Nephron progenitor cell (in vitro differentiated cells): ENCODE measurements at places on chromosomes 7 and 10.
A peak's percentile ranks its signal among the peaks of the same experiment; 100 is the strongest.

- no peak for DNase-seq
Measured at GRCh38 chr7:55063061-55063460, 44.2 kb downstream of the EGFR start.

- no peak for DNase-seq
Measured at GRCh38 chr10:77029777-77030717, 607.6 kb downstream of the KCNMA1 start.

DNA sequence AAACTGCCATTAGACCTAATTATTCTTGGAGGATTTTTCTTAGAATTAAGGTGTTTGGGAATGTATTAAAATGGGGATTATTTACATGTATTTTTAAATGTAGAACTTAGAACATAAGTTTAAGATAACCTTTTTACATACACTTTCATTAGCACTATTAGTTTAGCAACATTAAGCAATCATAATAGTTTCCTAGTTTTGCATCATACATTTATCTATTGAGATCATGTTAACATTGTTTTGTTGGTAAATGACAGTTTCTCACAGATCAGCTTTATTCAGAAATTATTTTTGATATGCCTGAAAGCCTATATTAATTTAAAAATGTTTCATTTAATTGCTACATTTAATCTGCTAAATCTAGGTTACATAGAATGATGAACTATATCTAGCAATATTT lies 189.7 kb upstream of the PPP1R3A start:
- DNase-seq, result no peak

DNA sequence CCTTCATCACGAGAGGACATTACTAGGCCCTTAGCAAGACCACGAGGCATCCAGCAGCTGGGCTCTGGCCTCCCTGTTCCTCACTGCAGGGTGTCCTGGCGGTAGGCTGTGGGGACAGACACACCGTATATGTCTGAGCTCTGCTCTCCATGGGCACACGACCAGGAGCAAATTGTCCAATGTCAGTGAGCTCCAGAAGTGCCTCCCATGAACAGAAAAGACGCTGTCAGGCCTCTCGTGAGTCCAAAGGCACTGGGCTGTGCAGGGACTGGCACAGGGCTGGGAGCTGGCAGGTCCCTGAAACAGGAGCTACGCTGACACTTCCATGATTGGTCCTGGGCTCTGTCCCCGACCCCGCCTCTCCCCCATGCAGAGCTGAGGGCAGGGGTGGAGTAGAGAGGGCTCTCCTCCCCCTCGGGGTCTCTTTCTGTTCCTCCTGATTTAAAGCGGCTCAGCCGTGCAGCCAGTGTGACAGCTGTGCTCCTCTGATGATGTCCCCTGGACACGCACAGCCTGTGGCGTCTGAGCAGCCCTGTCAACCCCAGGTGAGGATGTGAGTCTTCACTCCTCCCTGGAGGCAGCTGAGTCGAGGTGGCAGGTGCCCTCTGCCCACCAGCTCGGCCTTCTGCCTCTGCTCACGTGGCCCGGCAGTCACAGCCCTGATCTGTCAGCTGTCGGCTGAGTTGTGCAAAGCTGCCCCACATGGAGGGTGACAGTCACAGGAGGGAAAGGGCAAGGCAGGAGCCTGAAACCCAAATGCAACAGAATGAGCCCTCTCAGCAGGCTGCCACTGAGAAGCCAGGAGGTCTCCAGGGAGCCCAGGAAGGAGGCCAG lies 13.0 kb downstream of the ANTXRL start:
- DNase-seq, result peak; percentile 34

GRCh38 chr7:111929264-111929663 lies 276.9 kb downstream of the DOCK4 start:
- DNase-seq, result no peak

- no peak for DNase-seq
Measured at GRCh38 chr7:21996641-21997040, 50.9 kb upstream of the CDCA7L start.

DNA sequence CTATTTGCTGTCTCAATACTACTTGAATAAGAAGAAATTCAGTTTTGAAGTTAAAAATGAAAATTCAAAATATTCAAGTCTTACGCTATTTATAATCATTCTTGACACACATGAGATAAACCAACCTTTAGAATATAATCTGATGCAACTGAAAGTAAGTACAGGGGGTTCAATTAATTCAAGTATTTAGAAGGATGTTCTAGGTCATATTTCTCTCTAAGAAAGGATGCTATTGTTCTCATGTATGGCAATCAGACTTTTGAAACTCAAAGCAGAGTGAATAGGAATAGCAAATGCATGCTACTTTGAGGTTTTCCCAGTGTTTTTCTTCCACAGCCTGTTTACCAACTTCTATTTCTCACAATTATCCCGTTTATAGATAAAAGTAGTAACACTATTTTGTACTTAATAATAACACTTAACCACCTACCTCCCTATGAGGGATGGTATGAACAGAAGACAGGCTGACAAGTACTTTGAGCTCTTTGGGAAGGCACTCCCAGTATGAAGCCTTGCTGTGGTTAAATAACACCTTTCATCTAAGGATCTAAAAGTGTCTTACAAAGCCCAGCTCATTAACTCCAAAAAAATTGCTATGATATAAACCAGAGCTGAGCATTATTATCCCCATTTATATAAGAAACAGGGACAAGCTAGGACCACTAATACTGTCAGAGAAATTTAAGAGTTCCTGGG lies 18.0 kb upstream of the SPOCK2 start:
- DNase-seq, result no peak

DNA sequence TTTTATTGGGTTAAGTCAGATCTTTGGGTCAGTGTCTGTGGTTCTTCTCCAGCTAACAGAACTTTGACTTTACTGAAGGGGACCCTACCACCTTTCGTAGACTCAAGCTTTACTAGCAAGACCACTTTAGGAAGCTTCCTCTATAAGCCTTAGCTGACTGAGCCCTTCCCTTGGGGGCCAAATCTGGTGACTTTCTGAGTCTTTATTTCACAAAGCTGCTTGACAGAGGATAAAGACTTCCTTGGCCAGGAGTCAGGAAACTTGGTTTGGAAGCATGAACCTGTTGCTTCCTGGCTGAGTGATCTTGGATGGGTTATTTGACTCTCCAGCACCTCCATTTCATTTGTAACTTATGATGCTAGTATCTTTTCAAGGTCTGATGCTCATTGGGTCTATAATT lies 466.7 kb downstream of the TYW1 start:
- no peak for DNase-seq

DNA sequence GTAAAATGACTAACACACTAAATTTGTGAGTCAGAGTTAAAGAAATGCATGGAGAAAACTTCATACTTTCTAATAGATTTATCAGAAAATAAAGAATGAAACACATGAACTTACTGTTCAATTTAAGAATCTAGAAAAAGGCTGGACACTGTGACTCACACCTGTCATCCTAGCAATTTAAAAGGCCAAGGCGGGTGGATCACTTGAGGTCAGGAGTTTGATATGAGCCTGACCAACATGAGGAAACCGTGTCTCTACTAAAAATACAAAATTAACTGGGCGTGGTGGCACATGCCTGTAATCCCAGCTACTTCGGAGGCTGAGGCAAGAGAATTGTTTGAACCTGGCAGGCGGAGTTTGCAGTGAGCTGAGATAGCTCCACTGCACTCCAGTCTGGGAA lies 1106.2 kb upstream of the LRRN3 start:
- DNase-seq, result no peak

DNA sequence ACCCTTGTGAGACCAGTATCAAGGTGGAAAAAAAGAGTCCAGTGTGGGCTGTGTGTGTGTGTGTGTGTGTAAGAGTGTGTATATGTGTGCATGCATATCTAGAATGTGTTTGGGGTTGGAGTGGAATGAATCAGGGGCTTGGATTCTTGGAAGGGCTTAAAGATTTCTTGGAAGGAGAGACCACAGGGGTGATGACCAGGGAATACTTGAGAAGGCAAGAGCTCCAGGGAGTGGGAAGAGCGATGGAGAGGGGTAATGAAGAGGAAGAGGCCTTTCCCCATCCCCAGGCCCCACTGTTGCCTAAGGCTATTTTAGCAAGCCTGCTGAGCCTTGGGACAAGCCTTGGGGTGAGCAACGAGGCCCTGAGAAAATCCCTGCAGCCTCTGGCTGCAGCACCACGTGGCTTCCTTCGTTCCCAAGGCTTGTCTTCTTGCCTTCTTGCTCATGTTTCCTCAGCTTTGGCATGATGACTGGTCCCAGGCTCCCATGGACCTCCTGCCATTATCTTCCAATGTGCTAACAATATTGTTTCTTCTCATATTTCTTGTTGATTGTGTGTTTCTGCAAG lies 663.4 kb downstream of the INHBA start:
- no peak for DNase-seq

DNA sequence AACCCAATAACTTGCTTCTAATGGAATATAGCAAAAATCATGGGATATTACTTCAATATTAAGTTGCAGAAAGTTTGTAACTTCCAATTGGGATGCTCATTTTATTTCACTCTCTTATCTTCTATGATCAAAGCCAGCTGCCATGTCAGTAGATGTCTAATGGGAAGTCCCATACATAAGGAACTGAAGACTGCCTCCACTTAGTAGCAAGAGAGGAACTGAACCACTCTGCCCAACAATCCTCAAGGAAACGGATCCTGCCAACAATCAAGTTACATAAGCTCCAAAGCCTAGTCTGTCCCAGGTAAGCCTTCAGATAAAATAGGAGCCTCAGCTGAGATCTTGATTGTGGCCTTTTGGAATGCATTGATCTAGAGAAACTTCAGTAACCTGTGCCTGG lies 431.5 kb upstream of the PCDH15 start:
- DNase-seq, result no peak

GRCh38 chr10:37125191-37125732 lies at the start of gene ANKRD30A:
Gene ANKRD30A (plus strand): TSS chr10:37125598. CDS start chr10:37125788, 190 bp downstream.
- no peak for DNase-seq

- DNase-seq, result no peak
Measured at GRCh38 chr10:49179699-49180443, 8.3 kb downstream of the TMEM273 start.

DNA sequence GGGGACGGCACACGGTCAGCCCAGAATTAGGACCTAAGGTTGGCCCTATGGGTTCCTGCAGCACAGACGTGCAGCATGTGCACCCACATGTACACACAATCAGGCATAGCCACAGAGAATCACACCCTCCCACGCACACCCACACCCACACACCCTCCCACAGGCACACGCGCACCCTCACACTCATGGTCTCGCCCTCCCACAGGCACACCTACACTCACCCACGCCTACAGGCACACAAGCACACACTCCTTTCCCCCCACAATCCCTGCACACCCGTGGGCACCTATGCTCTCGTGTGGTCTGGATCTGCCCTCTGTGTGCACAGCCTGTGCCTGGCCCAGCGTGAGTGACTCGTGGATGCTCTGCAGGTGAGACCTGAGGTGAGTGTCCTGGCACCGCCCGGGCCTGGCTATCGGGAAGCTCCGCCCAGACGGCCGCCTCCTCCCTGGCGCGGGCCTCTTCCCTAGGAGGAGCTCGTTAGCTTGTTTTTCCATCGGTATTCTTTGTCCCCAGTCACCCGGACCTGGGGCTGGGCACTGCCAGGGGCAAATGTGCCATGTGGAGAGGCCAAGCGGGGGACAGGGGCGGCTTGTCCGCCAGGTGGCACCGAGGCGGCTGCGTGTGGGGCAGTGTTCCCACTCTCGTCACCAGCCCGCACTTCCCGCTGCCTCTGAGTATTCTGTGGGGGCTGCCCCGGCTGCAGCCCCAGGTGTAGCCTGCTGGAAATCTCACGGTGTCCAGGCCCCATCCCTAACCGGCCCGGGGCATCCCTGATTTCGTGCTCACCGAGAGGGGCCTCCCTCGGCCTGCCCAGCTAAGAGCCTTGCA lies 110.2 kb upstream of the FAM20C start:
- no peak for DNase-seq

DNA sequence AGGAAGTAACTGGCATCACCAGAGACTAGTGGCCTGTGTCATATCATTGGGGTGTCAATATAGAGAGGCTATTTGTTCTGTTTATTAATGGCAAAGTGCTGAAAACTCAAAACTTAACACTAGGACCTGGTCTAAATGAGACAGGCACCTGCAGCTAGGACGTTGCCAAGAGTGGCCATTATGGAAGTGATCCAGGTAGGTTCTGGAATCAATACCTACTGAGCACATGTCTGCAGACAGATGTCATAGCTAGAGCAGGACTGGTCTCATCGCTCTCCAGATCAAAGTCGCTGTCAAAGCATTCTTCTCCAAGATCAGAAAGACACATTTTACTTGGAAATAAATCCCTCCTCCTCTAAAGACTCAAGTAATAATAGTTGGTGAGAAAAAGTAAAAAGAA lies 40.3 kb downstream of the THNSL1 start:
- DNase-seq, result no peak

- peak; percentile 73 for DNase-seq
Measured at GRCh38 chr7:98240961-98241673, 10.9 kb downstream of the TECPR1 start.

- no peak for DNase-seq
Measured at GRCh38 chr10:60283397-60283796, 106.3 kb downstream of the ANK3 start.

GRCh38 chr10:52313256-52313932 lies 687 bp upstream of the DKK1 start:
- DNase-seq, result peak; percentile 35

DNA sequence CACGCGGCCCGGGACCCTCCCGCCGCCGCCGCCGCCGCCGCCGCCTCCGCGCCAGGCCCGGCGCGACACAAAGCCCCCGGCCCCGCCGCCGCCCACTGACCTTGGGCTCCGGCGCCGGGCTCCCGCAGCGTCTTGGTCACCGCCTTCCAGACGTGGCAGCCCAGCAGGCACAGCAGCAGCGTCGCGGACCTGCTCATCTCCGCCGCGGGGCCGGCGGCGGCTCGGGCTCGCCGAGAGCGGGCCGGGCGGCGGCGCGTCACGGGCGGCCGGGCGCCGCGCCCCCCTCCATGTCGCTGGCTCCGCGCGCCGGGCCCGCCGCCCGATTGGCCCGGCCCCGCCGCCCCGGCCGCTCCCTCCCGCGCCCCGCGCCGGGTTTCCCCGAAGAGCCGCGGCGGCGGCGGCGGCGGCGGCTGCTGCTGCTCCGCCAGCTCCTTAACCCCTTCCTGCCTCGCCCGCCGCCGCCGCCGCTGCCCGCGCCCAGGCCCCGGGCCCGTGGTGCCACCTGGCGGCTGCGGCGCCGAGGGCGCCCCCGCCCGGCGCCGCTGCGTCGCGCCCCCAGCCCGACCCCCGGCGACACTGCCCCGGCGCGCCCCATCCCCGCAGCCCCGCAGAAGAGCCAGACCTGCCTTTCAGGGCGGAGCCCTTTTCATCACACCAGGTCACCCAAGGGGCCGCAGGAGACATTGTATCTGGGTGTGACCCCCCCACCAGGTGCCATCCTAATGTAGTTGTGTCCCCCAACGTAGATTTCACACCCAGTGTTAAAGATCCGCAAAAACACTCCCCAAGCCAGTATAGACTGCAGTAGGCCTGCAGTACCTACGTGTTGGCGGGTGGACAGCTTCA lies at the start of gene FAM171A1:
FAM171A1 (minus strand) TSS at position 434 of the 846 bp plus-strand sequence; CDS start at position 197, 237 bp downstream.
- DNase-seq, result peak; percentile 79

DNA sequence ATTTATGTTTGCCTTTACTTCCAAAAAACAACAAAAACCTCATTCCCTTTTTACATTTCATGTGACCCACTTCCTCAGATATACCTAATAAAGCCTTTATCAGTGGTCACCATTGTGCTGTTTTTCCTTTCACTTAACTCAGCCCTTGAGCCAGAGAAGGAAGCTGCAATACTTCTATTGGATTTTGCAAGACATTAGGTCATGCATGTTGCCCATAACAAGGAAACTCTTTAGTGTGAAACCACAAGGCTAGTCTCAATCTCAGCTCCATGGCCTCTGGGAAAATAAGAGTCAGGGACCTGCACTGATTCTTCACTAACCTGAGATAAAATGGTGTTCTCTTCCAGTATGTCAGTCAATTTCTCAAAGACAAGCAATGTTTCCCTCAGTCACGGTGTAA lies 27.8 kb downstream of the STEAP4 start:
- DNase-seq, result no peak
